Skin of body (tissue), 3 donors: ENCODE measurements at places on chromosomes 7 and 10. TPM values are rescaled to one million over a fixed set of nuclear protein-coding genes. Genes with fewer than 3 reads are reported as not detected.

The ANXA8 gene
- 4.6 TPM for total RNA-seq

The CALML5 gene
- 133 TPM for total RNA-seq

The NRG3 gene
- total RNA-seq: 0.39 TPM

The LHFPL3 gene
- 0.39 TPM for total RNA-seq

The TRIP6 gene
- total RNA-seq: 36.5 TPM

The OGDHL gene
- 0.89 TPM for total RNA-seq

The RBP3 gene
- not detected for total RNA-seq

The CDK5 gene
- total RNA-seq: 6.4 TPM

The GALNT17 gene
- total RNA-seq: 6.3 TPM

The GPR85 gene
- total RNA-seq: 1.9 TPM

The ODAD2 gene
- 0.69 TPM for total RNA-seq

The CLIP2 gene
- 19.3 TPM for total RNA-seq

The MAGI2 gene
- total RNA-seq: 6.9 TPM

The FFAR4 gene
- total RNA-seq: 1.6 TPM

The ZNF25 gene
- 17.7 TPM for total RNA-seq

DNA sequence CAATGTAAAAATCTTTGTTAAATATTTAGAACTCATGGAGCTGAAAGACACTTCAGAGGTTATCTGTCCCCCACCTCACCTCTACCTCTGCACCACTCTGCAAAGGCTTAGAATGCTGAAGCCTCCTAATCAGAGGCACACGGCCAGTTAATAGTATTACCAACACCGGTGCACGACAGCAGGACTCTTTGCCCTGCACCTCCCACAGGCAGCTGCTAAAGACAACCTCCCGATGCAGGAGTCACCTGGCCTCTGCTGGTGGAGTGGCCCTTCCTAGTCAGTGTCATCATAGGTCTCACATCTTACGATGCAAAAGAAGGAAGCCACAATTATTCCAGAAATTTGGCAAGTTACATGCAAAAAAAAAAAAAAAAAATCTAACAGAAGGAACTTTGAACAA, 66.6 kb upstream of the MGMT start:
- DNase-seq: no peak

- DNase-seq: no peak
Measured at GRCh38 chr10:44752451-44753441, 158.4 kb upstream of the TMEM72 start.

DNA sequence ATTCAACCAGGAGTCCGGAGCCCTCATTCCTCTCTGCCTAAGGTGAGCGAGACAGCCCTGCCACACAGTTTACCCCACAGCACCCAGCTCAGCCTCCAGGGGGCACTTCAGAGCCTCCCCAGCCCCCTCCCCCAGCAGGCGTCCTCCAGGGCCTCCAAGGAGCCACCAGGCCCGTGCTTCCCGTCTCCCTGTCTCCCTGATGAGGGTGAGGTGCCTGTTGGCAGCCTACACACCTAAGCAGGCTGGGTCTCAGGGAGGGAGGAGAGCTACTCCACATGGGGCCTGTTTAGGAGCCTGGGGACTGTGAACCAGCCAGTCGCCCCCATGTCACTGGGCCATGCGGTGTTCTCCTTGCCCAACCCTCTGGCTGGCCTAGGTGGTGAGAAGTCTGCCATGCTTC, 28.9 kb upstream of the TRIM8 start:
- no peak for DNase-seq

GRCh38 chr7:26191233-26191973, 9.1 kb downstream of the HNRNPA2B1 start:
- no peak for DNase-seq

DNA sequence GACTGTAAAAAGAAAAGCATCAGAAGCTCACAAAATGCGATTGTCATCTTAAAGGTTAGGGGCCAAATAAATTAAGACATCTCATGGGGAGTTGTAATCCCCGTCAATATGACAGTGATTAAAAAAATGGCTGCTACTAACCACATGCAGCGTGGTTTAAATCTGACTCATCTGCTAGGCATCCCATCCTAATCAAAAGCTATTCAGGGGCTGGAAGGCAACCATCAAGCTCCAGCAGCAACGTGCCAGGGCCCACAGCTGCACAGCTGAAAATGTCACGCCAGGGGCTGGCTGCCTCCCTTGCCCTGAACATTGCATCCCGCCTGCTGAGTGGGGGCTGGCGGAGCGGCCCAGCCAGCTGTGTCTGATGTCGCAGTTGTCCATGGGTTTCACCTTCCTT, 66.3 kb upstream of the FRMD4A start:
- peak; percentile 96 for DNase-seq

- DNase-seq: no peak
Measured at GRCh38 chr10:127848226-127848625, 44.5 kb downstream of the CLRN3 start.

GRCh38 chr7:150983893-150984368, 5.8 kb upstream of the KCNH2 start:
- DNase-seq: no peak

DNA sequence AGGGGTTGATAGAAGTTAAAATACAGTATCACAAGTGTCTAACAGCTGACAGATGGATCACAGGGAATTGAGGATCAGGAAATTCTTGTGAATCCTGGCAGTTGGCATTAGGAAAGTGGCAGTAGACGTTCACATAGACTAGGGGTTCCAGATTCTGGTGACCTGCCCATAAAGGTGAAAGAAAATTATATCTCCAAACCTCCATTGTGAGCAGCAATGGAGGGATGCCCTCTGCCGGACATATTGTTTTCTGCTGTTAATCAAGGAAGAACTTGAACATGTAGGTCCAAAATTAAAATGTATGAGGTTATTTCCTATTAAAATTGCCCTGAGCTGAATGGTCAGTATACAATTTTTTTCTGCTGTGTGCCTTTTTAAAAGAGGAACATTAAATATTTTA, 5.1 kb downstream of the NME8 start:
- DNase-seq: no peak

GRCh38 chr10:91200314-91201212, 19.9 kb upstream of the PCGF5 start:
- no peak for DNase-seq

DNA sequence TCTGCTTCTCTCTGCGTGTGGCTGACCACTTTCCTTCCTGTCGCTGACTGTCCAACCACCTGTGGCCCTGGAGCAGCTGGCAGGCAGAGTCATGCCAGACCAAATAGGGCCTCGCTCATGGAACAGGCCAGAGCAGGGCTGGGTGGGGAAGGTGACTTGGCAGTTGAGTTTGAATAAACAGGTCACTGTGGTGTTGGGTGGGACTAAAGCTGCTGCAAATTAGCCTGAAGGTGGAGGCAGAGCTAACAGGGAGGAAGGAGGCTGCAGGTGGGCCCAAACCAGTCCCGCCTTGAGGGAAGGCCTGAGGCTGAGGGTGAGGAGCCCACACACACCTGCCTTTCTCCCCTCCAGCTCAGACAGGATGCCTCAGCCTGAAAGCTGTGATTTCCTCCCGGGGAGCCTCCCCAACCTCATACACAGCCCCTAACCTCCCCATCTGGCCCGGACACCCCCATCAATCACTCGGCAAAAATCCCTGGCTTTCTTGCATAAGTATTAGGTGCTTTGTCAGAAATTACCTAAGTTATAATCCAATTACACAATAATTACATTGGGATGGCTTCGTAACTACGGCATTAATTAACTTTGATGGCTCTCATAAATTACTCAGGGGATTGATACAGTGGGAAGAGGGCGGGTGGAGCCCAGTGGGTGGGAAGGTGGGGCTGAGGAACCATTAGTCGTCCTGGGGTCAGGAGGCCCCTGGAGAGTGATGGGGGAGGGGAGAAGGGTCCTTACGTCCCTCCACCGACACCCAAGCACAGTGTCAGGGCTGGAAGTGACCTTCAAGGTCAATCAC, 97.7 kb upstream of the PCBD1 start:
- no peak for DNase-seq

DNA sequence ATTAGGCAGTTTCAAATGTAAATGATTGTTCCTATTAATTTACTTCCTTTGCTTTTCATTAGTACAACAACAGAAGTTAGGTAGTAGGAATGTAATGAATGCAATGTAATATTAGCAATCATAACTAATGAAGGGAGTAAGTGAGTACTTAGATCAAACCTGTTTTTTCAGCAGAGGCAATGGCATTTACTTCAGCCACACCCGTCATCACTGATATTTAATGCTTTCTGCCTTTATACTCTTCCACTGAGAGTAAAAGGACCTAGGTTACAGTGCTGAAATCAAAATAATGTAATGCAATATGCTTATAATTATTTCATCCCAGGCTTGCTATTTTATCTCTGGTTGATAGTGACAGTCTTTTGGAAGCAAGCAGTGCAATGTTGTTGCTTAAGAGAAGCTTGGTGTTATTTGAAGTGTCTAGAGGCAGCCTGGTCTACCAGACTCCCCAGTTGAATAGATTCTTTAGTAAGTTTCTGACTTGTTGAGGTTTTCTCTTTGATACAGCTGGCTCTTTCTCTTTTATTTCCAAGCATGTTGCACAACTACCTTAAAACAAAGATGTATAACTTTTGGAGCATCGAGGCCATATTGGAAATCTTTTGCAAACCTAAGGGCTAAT, 149.4 kb downstream of the RNLS start:
- no peak for DNase-seq

GRCh38 chr10:103155471-103156085, 37.5 kb downstream of the NT5C2 start:
- DNase-seq: no peak

- no peak for DNase-seq
Measured at GRCh38 chr7:95482424-95482823, 3.3 kb upstream of the ASB4 start.

- DNase-seq: no peak
Measured at GRCh38 chr7:107089627-107090026, 45.1 kb downstream of the PRKAR2B start.

DNA sequence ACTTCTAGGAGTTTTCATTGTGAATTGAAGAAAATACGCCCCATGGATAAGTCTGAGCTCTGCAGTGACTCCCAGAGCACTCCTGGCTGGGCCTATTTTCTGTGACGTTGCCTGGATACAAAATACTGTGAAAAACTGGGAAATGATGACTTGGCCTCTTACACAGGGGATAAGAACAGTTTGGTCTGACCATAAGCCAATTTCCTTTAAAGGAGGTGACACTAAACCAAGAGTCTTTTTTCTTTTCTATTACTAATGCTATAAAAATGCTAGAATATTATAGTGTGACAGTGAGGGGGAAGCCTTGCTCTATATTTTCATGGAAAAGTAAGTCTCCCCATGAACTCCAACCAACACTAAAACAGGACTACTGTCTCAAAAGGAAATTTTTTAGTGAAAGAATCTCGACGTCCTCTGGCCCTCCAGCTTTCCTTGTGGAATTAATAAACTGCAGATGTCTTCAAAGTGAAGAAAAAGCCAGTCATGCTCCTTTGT, 45.5 kb downstream of the MYOF start:
- peak; percentile 97 for DNase-seq

DNA sequence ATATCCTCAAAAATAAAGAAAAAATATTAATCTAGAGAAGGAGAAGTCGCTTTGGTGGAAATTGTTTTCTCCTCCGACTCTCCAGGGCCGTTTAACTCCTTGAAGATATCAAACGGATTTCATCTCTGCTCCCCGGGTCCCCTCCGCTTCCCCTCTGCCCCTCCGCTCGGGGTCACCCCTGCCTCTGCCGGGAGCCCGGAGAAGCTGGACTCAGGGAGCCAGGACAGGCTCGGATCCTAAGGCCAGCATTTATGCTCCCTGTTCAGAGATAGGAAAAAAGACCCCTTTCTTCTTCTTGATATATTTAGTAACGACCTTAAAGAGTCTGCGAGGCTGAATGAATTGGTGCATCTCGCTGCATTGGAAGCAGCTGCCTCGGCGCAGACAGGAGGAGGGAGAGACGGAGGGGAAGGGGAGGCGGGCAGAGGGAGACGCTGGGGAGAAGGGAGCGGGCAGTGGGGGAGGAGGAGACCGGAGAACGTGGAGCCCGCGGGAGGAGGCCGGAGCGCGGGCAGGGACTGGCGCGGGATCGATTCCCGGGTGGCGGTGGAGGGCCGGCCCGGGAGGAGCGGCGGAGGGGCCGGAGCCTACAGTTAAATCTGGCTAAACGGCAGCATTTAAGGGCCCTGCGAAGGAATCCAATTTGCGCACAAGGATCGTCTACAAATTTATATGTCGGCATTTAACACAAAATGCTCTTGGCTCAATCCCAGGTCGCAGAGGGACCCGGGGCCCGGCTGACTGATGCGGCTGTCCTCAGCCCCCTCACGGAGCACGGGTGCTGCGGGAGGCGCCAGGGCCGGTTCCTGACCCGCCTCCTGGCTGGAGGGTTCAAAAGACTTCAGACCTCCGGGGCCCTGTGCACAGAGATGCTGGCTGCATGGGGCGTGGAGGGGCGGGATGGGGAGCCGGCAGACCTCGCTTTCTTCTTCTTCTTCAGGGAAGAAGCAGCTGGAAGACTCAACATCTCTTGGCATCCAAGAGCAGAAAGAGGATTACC, 55.6 kb downstream of the CRTAC1 start:
- no peak for DNase-seq

DNA sequence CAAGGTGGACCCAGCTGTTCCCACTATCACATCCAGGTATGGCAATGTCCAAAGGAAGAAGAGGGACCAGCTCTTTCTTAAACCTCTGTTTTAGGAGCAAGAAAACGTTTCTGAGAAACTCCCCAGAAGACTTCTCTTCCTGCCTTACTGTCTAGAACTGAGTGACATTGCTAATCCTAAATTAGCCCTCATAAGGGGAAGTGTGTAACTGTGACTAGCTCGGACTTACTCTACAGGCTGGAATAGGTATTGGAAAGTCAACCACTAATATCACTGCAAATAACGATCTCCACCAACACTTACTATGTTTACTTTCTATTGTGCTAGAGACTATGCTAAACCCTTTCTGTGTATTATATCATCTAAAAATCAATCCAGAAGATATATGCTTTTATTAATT, 49.9 kb upstream of the RELN start:
- no peak for DNase-seq

GRCh38 chr10:116909307-116909706, 60.0 kb downstream of the ENO4 start:
- DNase-seq: no peak

DNA sequence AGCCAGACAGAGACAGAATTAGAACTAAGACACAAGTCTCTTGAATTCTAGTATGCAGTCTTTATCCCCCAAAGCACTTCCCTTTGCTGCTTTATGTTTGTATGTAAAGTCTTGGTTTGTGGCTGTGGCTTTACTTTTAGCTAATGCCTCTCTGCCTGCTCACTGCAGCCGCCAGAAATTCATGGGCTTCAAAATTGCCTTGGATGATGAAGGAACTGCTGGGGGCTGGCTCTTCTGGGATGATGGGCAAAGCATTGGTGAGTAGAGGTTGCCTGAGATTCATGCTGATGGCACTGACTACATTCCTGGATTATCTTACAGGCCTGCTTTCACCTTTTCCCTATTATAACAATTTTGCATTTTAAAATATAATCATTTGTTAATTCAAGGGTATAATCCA, 10.9 kb upstream of the MGAM2 start:
- no peak for DNase-seq
